ENCODE measurements at places on chromosomes 6 and 20.

DNA sequence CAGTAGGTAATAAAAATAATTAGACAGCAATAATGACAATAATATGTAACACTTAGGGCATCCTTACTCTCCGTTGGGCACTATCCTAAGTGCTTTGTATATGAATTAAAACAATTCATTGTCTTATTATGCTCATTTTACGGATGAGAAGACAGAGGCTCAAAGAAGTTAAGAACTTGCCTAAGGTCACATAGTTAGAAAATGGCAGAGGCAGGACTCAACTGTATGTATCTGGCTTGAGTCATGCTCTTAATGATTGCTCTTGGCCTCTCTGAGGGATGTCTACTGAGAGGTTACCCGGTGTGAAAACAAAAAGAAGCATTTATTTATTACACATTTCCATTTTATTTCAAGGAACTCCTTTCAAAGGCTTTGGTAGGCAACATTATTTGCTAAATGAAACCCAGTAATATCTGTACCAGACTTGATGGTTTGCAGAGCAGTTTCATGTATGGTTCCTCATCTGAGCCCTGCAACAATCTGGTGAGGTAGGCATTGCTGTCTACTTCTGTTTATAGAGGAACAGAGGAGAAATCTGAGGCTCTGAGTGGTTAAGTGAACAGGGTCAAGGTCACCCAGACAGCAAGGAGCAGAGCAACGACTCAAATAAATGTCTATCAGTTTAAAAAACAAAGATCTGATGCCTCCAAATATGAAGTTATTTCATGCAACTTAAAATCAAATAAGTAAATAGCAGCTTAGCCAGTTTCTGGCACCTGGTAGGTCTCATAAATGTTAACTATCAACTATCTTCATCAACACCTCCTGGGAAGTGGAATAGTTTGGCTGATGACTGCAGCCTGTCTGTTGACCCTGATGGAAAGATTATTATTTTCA lies 4.2 kb upstream of the PARD6B start:
- no peak for DNase-seq

DNA sequence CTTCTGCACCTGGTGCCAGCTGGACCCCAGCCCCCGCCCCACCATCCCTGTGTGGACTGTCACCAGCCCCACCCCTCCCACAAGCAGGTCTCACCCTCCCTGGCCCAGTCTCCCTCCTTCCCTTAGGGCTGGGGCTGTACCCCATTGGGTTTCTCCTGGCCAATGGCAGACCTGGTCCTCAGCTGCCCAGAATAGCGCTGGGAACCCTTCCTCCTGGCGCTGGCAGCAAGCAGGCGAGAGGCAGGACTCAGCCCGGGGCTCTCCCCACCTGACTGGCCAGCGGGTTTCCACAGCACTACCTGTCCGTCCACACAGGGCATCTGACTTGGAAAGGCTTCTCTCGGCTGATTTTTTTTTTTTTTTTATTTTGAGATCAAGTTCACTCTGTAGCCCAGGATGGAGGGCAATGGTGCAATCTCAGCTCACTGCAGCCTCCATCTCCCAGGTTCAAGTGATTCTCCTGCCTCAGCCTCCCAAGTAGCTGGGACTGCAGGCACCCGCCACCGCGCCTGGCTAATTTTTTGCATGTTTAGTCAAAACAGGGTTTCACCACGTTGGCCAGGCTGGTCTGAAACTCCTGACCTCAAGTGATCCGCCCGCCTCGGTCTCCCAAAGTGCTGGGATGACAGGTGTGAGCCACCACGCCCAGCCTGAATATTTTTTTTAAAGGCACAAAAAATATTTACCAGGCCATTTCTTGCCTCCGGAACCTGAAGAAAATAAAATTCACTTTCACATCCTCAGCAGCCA lies 21.6 kb upstream of the CHRNA4 start:
- no peak for DNase-seq

- no peak for DNase-seq
Observed at GRCh38 chr20:48736636-48737035, 91.2 kb downstream of the PREX1 start.

DNA sequence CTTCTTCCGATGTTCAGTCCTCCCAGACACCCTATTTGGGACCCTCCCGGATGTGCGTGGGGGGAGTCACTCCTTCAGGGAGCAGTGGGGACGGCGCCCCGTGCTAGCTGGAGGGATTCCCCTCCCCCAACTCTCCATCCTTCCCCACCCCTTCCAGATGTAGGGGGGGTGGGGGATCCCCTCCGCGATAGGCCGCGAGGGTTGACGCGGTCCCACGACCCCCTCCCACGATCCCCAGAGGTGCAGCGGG lies 548 bp downstream of the GNL1 start:
- DNase-seq: no peak

GRCh38 chr6:15602154-15602553 lies 60.7 kb downstream of the DTNBP1 start:
- no peak for DNase-seq

DNA sequence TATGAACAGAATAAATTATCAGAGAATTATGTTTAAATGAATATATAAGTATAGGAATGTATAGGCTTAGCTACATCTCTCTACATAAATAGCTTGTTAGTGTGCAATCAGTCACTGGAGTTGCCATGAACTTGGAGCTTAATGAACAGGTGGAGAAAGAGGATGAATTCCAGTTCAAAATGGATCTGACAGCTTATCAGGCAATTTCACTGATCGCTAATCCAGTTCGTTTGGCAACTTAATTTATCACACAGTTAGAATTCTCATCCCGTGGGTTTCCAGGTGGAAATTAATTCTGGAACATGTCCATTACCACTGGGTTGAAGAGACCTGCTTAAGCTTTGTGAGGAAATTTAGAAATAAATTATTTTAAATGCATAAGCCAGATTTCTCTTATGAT lies 118.1 kb downstream of the MACROD2 start:
- no peak for DNase-seq

DNA sequence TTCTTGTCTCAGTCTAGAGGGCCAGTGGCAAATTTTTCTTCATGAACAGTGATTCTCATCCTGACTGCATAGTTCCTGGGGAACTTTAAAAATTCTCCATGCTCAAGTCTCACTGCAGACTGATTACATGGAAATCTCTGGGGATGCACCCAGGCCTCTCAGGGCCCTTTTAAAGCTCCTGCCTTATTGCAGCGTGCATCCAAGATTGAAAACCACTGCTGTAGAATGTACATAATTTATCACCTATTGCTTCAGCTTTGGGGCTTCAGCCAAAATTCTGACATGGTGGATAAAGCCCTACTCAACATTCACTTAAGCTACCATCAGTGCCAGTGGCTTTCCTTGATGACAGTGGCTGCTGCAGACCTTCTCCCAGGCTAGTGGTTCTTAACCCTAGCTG lies 143.8 kb downstream of the BTBD3 start:
- DNase-seq: no peak

- DNase-seq: no peak
Observed at GRCh38 chr6:50091641-50092040, 41.9 kb upstream of the DEFB112 start.

- no peak for DNase-seq
Observed at GRCh38 chr20:10927011-10927583, 253.3 kb upstream of the JAG1 start.

DNA sequence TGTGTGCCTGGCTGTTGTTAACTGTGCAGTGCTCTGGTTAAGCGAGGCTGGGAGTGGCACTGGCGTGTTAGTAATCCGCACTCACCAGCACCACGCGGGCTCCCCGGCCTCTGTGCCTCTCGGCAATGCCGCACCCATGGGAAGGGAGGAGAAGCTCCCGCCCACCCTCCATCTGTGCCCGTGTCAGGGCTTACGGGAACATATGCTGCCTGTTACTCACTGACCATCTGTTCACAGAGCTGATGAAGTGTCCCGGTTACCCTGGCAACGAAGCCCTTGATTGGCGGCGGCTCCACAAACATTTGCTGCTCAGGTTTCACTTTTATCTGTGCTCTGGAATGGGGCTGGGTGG lies 114.7 kb downstream of the PSMB1 start:
- peak; percentile 91 for DNase-seq

GRCh38 chr20:1369970-1370369 lies 22.9 kb downstream of the FKBP1A start:
- DNase-seq: no peak

DNA sequence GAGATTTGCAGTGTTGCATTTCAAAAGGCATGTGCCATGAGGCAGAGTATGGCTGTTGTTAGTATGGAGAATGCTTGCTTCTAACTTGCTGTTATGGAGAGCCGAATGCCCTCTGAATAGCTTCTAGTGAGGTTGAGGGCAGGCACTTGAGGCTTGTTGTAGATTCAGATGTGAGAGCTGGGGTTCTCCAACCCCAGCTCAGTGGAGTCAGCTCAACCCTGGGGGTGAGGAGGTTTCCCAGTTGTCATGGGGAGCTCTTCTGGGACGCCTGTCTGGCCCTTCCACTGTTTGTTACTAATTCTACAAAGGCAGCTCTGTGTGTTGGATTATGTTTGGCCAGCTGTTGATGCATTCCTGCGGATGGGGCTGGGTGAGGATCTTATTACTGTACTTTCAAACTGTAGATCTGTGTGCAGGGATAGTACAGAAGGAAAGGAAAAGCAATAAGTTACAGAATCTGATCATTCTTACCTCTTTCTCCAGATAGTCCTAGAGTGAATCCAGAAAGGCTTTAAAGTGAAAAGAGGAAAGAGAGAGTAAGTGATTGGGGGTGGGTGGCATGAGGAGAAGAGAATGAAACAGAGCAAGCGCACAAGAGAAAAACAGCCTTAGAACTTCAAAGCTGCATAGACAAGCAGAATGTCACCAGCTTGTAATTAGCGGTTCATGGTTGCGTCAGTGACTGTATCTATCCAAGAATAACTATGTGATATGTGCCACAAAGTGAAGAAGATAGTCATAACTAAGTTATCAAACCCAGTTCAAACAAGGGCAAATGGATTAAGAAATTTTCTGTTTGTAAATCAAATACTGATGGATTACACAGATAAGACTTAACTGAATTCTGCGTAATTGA lies 148.7 kb downstream of the PRL start:
- DNase-seq: no peak

- no peak for DNase-seq
Observed at GRCh38 chr6:23633996-23634395, 492.0 kb upstream of the NRSN1 start.

DNA sequence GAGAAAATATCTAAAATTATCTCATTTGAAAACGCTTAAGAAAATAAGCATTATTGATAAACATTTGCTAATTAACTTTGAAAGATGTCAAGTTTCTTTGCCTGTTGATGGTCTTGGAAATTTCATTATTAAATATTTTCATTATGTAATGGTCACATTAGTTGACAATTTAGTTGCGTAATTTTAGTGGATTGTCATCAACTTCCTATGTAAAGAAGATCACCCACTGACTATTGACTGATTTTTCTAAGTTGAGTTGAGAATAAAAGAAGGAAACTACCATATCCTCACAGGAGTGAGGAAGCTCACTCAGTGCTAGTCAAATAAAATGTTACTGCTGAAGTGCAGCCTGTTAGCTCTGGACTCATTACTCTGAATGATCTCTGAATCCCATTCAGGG lies 79.9 kb upstream of the LY86 start:
- no peak for DNase-seq
